ENCODE measurements at places on chromosomes 16 and 17.
A peak's percentile ranks its signal among the peaks of the same experiment; 100 is the strongest.

DNA sequence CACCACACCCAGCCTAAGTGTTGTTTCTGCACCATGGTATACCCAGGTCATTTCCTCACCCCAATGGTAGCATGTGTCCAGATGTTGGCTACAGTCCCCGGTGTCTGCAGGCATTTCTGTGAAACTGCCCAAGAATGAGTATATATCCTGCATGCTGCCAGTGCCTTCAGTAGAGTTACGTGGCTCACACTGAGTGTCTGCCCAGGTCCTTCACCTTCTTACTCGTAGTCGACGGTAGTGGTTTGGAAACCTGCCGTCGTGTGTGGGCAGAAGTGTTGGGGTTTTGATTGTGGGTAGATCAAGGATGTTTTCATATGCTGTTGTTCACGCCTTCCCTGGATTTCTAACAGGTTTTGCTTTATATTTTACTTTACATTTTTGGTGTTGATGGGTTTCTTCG is 16.8 kb downstream of the TCF25 start:
- DNase-seq: no peak

DNA sequence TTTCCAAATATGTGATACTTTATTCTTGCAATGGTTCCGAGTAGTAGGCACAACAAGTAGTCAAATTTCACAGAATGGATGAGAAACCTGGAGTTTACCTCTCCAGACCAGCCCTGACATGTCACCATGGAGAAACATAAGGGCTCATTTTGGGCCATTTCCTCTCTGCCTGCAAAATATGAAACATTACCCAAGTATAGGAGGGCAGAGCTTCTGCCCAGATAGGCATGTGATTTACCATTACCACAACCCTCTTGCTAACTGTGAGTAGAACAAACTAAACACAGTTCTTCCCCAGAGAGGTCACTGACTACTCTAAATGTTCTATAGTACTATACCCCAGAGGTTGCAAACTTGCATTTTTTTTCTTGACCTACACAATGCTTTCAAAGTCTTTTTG is 15.7 kb upstream of the KPNB1 start:
- DNase-seq: no peak

- DNase-seq: no peak
These were observed 204.9 kb upstream of the FOXF1 start for GRCh38 chr16:86305440-86305839.

- no peak for DNase-seq
These were observed 316.1 kb upstream of the IRX3 start for GRCh38 chr16:54602666-54603065.

GRCh38 chr16:69188716-69189115 is 1.8 kb downstream of the SNTB2 start:
- peak; percentile 9 for DNase-seq

GRCh38 chr17:75572713-75573539 is 14.7 kb upstream of the MYO15B start:
- DNase-seq: no peak

DNA sequence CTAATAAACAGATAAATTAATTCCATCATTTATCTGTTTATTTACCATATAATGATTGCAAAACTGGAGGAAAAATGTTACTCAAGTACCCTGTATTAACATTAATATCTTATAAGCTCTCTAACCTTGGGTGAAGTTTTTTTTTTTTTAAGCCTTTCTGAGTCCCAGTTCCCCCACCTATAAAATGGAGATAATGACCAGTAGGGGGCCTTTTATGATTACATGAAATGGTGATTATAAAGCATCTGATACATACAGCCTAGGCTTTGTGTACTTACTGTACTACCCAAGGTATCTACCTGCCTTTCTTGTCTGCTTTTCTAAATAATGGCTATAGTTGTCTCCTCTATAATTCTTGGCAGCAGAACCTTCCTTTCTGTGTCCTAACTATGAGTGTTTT is 22.6 kb downstream of the LRRC36 start:
- DNase-seq: no peak
